Spleen (tissue), 13 donors: ENCODE measurements at places on chromosomes 6 and 20. TPM values are rescaled to one million over a fixed set of nuclear protein-coding genes. Genes with fewer than 3 reads are reported as not detected.

DNA sequence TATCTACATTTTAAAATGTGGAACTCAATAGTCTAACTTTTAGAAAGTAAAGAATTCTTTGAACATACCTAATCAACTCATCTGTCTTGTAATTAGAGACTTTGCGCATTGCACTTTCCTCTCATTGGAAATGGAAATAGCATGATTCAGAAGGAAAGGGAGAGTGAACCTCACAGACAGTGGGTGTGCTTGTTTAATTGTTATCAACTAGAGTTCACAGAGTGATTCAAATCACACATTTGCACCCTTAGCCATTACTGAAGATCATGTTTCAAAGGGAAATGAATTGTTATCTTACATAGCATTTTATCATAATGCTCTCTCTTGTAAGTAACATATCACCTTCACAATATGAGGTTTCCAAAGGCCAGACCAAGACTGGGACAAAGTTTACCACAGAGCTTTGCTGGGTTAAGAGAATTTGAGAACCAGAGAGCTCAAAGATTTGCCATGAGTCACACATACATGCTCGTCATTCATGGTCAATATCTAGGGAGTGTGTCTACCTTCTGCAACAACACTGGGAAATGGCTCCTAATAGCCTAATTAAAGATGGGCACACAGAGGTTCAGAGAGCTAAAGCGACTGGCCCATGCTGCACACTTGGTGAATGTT is 21.5 kb downstream of the GSTA3 start:
- no peaks in the 10 kb centered on the region for H3K27me3 ChIP-seq

GRCh38 chr20:60187683-60188082 is 229.5 kb downstream of the CDH26 start:
- no peaks in the 10 kb centered on the region for H3K27me3 ChIP-seq
- no peaks in the 10 kb centered on the region for H3K36me3 ChIP-seq
- DNase-seq, result no peak
- H3K4me1 ChIP-seq, result no peaks in the 10 kb centered on the region

- no peak for DNase-seq
- H3K27ac ChIP-seq, result peak overlapping the region; percentile 8
- H3K36me3 ChIP-seq, result peaks cover 61% of the 10 kb centered on the region
These were observed 42.8 kb upstream of the MRPS10 start for GRCh38 chr6:42260396-42260888.

DNA sequence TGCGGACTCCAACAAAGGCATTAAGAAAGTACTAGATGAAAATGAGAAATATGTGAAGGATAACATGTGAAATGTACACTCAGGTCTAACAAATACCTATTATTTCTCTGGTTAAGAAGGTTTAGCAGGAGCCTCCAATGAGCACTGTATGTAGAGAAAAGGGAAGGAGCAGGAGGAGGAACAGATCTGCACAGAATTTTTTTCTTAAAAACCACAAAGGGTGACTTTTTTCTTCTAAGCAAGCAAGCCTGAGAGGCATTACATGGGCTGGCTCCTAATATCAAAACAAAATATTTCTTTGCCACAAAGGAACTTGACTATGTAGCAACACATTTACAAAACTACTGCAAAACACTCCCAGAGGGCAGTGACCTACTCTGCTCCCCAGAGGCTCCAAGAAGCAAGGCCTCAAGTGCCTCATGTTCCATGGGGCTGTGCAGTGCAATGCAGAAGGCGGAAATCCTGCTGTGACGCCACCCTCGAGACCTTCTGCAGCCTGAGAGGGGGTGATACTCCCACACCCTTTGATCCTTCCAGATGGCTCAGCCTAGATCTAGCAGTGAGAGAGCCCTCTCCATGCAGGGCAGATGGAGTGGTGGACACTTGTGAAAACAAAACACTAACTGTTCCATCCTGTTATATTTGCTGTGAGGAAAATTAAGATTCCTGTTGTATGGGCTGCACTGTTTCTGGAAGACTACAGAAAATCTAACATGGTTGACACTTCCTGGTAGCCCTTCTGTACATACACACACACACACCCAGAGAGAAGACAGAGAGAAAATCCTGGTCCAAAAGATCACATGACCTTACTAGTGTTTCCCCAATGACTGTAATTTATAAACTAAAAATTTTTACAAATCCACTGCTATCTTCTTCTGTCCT is 36.0 kb upstream of the SMIM29 start:
- H3K27ac ChIP-seq, result no peak overlapping the region
- peaks cover 86% of the 10 kb centered on the region for H3K4me1 ChIP-seq
- no peak overlapping the region for H3K4me3 ChIP-seq
- H3K27me3 ChIP-seq, result no peaks in the 10 kb centered on the region

DNA sequence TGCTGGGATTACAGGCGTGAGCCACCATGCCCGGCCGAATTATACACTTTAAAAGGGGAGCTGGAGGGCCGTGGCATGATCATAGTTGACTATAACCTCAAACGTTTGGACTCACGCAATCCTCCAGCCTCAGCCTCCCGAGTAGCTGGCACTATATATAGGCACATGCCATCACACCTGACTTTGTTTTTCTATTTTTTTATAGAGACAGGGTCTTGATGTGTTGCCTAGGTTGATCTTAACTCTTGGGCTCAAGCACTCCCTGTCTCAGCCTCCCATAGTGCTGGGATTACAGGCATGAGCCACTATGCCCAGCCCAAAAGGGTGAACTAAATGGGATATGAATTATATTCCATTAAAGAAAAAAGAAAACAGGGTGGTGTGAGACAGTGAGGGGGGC is 7.8 kb downstream of the PTGIS start:
- DNase-seq, result no peak
- H3K36me3 ChIP-seq, result no peaks in the 10 kb centered on the region
- no peaks in the 10 kb centered on the region for H3K27me3 ChIP-seq
- H3K4me1 ChIP-seq, result peaks cover 11% of the 10 kb centered on the region

Gene SPDEF
- total RNA-seq, result not detected

Gene TNXB
- 67.3 TPM for total RNA-seq

Gene MAS1
- not detected for total RNA-seq

Gene TXLNB
- 3.2 TPM for total RNA-seq
